Hypothalamus (tissue), 51 donors: ENCODE measurements at places on chromosomes 1 and 21.

DNA sequence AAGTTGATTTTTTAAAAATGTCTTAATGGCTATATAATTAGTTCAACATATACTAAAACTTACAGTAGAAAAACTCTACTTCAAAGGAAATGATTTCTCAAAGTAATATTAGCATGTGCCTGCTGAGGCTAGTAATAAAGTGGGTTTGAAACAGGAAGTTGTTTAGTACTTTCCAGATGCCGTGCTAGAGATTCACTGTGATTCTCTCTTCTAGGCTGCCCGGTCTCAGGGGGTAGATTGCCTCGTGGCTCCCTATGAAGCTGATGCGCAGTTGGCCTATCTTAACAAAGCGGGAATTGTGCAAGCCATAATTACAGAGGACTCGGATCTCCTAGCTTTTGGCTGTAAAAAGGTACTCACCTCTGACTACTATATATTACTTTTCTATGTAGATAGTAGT lies 9.1 kb downstream of the EXO1 start:
- no peak for DNase-seq

GRCh38 chr1:180627411-180627810 lies 4.4 kb upstream of the XPR1 start:
- DNase-seq: no peak

DNA sequence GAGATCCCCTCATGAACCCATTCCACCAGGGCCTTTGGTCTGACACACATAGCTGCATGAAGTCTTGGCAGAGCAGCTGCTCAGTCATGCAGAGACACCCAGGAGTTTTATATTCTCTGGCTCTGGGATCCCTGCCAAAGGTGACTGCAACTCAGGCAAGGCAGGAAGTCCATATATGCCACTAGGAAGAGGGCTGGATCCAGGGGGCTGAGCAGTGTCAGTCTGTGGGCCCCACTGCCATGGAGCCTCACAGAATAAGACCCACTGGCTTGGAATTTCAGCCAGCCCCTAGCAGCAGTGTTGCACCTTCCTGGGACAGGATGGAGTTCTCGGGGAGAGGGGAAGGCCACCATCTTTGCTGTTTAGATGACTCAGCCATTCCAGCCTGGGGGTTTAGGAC lies 199.7 kb downstream of the TBX15 start:
- DNase-seq: no peak

- no peak for DNase-seq
Observed at GRCh38 chr21:15688809-15689208, 41.0 kb upstream of the USP25 start.

- DNase-seq: no peak
Observed at GRCh38 chr1:185317886-185318310, 855 bp upstream of the IVNS1ABP start.

GRCh38 chr1:85438353-85438752 lies 26.6 kb downstream of the DDAH1 start:
- DNase-seq: no peak

DNA sequence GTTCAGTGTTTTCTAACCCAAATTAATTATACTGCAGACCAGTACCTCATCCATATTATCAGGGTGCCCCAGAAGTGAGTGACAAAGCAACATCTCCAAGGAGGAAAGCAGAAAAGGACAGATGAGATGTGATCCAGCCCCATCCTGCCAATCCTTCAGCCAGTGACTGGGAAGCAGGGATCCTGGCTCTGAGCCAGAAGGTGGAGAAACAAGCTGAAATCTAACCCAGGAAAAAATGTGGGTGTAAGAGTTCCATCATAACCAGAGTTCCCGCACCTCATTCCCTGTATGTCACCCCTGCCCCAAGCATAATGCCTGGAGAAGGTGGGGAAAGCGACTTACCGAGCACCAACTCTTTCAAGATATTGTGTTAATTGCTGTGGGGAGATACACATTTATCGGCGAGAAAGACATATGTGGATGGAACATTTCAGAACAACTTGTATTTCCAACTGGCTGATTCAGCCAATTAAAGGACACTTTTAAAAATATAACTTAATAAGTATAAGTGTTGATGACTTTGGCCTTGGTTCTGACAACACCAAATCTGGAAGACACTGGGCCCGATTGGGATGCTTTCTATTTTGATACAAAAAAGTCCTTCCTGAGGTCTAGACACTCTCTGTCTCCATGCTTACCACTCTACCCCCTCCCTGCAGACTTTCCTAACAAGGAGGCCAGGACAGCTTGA lies 14.9 kb downstream of the PLEKHA6 start:
- DNase-seq: no peak

- DNase-seq: peak; percentile 32
Observed at GRCh38 chr1:206479183-206480125, 9.2 kb downstream of the IKBKE start.

- no peak for DNase-seq
Observed at GRCh38 chr1:246219508-246220030, 287.5 kb downstream of the SMYD3 start.

GRCh38 chr1:151334822-151335221 lies 7.6 kb upstream of the PI4KB start:
- no peak for DNase-seq

GRCh38 chr1:16067127-16067768 lies 6.2 kb downstream of the FAM131C start:
- DNase-seq: peak; percentile 48

- DNase-seq: no peak
Observed at GRCh38 chr21:38956856-38957571, 151.3 kb downstream of the ETS2 start.

GRCh38 chr1:19645411-19646251 lies 1.5 kb downstream of the NBL1 start:
- no peak for DNase-seq

DNA sequence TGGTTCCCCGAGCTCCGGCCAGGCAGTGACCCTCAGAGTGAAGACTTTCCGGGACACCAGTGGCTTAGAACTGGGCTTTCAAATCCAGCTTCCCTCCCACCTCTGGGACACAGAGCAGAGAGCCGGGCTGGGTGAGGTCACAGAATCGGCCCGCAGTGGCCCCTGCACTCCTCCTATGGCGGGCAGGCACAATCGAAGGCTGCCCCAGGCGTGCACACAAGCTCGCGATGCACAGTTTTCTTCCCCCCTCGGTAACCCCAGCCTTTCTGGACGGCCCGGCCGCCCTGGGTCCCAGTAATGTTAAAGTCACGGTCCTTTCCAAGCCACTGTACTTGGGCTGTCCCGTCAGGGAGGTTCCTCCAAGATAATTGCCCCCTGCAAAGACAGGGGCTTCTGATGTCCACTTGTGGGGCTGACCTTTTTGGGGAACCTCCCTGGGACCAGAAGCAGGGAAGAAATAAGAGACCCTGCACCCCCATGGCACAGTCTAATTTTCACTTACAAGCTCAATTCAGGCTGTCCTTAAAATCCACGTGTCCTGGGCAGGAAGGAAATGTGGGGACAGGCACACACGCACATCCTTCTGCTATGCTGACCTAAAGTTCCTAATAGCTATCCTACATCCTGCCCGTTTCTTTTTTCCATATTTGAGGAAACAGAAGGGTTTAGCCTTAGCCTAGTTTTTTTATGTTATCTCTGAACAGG lies 13.7 kb downstream of the TFF3 start:
- no peak for DNase-seq

DNA sequence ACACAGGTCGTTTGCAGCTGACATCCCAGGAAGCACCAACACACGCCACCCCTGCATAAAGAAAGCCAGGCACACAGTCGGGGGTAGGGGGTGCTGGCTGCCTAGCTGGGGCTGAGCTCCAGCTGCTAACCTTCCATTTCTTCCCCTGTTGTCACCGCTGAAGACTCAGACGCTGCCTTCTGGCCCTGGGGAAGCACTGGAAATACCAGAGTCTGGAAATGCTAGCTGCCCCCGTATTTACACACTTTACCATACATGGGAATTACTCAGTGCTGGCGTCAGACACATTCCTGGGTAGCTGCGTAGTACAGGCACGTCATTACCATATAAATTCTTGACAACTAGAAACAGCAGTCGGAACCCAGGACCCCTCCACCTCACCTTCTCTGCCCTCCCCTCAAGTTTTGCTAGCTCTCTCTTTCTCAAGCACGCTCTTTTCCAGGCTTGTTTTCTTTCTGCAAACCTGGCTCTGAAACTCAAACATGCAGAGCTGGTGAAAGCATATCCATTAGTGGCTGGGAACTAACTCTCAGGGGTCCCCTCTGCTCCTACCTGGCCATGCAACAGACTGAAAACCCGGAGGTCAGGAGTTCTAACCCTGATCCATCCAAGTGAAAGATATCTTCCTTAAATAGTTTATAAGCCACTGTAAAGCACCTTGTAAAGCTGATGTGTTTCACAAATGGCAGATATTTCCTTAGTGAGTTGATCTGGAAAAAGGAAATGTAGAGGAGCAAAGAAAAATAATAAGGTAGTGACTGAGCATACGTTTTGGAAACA lies 3.3 kb downstream of the CSRP1 start:
- DNase-seq: no peak

- DNase-seq: no peak
Observed at GRCh38 chr1:229040630-229041358, 230.1 kb upstream of the RAB4A start.

- no peak for DNase-seq
Observed at GRCh38 chr1:29457496-29458368, 221.4 kb downstream of the PTPRU start.

DNA sequence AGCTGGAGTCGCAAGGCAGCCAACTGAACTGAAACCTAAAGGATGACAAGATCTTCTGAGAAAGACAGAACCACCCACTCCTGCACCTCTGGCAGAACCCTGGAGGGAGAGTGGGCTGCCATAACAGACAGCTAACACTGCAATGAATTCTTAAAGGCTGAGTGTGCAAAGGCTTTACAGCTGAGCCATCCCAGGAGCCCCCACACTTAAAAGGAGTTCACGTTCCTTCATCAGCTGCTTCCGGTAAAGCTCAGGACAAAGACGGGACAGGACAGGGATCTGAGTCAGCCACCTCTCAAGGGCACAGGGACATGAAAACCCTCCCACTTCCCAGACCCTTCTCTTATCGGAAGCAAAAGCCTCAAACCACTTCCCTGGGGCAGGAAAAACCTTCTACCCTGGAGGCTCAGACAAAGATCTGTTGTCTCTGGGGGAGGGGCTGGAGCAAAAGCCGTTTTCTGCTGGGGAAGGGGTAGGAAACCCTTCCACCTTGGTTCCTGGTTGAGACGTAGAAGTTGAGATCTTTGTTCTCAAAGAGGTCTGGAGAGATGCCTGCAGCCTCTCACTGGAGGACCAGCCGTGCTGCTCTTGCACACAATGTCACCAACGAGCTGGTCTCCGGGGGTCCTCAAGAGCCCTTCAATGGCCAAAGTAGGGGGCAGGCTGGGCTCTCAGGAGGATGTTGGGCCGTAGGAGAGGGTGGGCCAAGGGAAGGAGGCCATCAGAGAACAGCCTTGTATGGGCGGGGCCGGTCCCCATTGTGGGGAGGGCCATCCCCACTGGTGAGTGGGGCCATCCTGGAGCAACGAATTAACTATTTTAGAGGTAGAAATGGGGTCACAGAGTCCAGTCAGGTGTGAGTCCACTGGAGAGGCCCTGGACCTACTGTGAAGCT lies 452.4 kb downstream of the PTPRU start:
- no peak for DNase-seq

DNA sequence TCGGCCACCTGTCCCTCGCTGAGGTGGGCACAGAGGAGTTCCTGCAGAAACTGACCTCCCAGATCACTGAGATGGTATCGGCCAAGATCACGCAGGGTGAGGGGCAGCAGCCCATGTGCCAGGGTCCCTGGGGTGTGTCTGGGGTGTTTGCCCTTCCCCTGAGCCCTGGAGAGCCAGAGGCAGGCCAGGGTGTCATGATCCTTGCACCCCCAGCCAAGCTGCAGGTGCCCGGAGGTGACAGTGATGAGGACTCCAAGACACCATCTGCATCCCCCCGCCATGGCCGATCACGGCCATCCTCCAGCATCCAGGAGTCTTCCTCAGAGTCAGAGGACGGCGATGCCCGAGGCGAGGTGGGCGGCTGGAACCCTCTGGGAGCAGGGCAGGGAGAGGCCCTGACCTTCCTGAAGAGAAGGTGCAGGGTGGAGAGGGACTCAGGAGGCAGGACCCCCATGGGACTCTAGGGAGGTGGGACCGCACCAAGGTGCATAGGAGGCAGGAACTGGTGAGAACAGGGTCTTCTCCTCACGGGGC lies 69.5 kb downstream of the TRIM11 start:
- DNase-seq: no peak

- no peak for DNase-seq
Observed at GRCh38 chr1:42480921-42481320, 17.8 kb downstream of the CCDC30 start.

DNA sequence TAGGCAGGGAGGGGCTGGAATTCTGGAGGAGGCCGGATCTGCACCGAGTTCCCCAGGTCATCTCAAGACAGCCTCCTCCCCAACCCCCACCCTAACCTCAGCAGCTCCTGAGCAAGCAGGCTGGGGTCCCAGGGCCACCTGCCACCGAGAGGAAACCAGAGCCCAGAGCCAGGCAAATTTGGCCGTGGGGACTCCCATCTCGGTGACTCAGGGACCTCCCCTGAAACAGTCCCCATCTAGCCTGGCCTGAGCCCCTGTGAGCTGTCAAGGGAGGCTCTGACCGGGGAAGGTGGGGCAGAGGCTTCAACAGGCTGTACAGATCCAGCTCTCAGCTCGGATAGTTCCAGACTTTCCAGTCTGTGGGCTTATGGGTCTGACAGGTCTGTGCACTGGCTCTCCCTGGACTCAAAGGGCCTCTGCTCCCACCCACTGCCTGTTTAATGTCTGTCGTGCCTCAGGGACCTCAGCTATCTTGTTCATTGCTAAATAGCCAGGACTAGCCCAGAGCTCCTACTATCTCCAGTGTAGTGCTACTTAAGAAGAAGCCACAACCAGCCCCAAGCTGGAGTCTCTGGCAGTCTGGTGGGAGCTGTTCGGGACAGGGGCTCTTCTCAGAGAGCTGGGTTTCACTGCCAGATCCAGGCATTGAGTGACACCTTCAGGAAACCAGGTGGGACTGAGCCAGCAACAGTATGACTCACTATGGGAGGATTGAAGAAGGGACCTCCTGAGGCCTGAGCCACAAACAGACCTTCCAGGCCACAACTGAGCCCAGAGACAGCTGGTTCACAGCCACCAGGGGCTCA lies 25.6 kb downstream of the MATN1 start:
- no peak for DNase-seq

DNA sequence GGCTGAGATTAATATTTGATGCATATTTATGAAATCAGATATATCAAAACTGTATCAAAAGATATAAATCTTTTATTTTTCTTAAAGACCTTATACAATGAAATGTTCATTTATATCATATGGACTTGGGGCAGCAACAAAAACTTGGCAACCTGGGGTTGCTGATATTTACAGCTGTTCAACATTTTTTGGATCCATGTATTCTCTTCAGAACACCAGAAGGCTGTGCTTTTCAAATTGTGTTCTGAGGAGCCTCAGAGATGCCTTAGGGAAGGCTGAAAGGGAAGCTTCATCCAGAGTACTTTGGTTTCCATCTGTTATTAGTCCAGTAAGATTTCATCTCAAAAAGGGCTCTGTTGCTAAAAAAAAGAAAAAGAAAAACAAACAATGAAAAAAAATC lies 94.8 kb downstream of the DISC1 start:
- DNase-seq: no peak

GRCh38 chr1:218996362-218996761 lies 177.3 kb upstream of the LYPLAL1 start:
- DNase-seq: no peak

GRCh38 chr1:119384591-119384990 lies 16.0 kb downstream of the HAO2 start:
- no peak for DNase-seq
